ENCODE measurements at places on chromosomes 2 and 18.

- DNase-seq: no peak
These were observed 117.4 kb downstream of the FAM210A start for GRCh38 chr18:13608791-13609532.

DNA sequence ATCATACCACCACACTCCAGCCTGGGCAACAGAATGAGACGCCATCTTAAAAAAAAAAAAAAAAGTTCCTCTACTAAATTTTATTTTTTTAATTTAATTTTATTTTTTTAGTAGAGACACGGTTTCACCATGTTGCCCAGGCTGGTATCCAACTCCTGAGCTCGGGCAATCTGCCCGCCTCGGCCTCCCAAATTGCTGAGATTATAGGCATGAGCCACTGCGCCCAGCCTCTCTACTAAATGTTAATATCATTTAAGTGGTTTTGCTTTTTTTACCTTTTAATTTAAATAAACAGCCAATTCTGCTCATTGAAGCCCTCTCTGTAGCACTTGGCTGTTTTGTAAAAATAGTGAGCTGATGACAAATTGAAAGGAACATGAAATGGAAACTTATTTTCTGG lies 9.2 kb downstream of the RAB17 start:
- no peak for DNase-seq

- no peak for DNase-seq
These were observed 9.8 kb downstream of the HS6ST1 start for GRCh38 chr2:128308889-128309279.

GRCh38 chr18:52829876-52830405 lies 489.9 kb downstream of the DCC start:
- DNase-seq: no peak

DNA sequence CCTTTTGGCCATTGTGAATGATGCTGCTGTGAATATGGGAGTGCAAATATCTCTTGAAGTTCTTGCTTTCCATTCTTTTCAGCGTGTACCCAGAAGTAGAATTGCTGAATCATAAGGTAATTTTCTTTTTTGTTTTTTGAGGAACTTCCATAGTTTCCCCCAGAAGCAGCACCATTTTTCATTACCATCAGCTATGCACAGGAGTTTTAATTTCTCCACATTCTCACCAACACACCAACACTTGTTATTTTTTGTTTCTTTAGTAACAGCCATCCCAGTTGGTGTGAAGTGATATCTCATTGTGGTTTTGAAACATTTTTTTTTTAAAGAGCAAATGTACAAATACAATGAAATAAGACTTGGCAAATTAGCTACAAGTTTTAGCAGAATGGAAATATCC lies 21.3 kb downstream of the POU3F3 start:
- DNase-seq: no peak

- DNase-seq: no peak
These were observed 2.0 kb downstream of the KCTD1 start for GRCh38 chr18:26546170-26546874.

- DNase-seq: no peak
These were observed 80.2 kb downstream of the NDUFA10 start for GRCh38 chr2:239944694-239945551.

DNA sequence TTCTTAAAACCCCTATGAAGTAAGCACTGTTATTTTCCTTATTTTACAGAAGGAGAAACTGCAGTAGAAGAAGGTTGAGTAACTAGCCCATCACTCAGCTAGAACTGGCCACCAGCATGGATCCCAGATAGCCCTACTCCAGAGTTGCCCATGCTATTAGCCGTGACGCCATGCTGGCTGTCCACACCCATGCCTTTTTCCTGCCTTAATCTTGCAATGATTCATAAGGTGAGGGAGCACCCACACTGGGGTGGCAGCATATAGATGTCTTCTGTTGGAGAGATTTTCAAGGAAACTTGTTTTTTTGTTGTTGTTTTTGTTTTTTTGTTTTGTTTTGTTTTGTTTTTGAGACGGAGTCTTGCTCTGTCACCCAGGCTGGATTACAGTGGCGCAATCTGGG lies 204.1 kb upstream of the HAAO start:
- DNase-seq: no peak

DNA sequence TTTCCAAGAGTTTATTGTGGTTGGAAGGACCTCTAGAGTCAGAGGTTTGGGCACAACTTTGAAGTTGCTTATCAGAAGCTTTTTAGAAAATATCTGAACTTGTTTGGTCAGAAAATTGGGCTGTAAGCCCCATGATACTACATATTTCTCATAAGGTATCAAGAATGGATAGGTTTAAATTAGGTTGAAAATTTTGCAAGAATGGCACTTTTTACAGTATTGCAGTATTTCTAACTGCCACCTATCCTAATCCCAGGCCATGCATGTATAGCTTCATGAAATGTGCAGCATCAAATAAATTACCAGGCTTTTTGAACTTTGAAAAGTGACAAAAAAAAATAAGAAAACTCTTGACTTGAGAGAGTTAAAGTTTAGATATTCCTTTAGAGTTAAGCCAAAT lies 367.2 kb downstream of the FIGN start:
- DNase-seq: no peak

DNA sequence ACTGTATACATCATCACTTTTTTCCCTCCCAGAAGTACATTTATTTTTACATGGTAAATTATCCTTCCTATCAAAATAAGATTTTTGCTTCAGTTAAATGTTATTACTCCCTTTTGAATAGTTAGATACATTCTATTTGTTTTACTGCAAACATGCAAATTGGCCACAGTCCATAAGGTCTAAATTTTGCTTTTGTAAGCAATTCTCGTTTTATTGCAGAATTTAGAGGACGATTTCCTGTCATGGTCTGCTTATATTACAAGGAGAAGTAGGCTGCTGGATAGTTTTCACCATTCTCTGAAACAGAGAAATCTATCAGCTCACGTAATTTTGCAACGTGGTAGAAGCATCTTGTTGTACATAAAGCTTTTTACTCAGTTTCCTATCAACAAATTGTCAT lies 1632.5 kb downstream of the LRP1B start:
- DNase-seq: no peak

DNA sequence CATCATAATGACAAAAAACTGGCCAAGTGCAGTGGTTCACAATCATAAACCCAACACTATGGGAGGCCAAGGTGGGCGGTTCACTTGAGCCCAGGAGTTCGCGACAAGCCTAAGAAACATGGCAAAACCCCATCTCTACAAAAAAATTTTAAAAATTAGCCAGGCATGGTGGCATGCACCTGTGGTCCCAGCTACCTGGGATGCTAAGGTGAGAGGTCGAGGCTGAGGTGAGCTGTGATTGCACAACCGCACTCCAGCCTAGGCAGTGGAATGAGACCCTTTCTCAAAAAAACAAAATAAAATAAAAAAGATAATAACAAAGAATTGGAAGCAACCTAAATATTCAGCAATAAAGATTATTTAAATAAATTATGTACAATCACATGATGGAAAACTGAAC lies 21.8 kb downstream of the PSTPIP2 start:
- no peak for DNase-seq

GRCh38 chr2:439077-439476 lies 151.2 kb upstream of the ALKAL2 start:
- DNase-seq: no peak

GRCh38 chr2:71223767-71224333 lies 3.1 kb downstream of the PAIP2B start:
- DNase-seq: no peak

GRCh38 chr2:222811828-222812227 lies 49.0 kb upstream of the ACSL3 start:
- DNase-seq: no peak

DNA sequence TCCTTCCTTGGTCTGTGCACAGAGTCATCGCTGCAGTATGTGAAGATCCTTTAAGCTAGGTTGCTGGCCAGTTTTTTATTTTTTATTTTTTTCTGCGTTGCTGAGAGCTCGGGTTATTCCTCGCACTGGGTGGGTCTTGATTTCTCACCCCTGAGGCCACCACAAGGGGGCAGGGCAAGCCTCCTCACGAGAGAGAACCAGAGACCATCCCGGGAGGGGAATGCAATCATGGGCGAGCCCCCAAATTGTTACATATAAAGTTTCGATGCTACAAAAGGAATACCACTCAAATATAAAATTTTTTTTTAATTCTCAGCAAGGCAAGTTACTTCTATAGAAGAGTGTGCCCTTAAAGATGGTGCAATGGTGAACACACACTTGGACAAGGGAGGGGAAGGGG lies 24.9 kb downstream of the HTR2B start:
- DNase-seq: no peak

DNA sequence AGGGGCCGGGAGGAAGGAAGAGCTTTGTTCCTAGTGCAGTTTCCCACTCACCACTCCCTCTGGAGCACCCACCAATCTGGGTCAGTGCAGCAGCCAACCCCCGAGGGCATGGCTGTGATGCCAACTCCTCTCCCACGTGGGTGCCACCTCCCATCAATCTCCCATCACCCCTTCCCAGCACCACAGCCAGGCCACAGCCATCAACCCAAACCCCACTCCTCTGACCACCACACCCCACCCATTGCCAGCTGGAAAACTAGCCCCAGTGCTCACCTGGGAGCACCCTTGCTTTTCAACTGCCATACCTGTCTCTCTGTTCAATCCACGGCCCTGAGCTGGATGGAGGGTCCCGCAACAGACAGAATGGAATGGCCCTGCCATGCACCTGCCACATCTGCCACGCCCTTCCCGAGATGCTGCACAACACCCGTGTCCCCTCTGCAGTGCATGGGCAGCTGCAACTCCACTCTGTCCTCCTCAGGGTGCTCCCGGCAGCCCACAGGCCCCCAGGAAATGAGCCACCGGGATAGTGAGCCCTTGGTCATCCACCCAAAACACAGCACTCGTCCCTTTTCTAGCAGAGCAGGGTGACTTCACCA lies 112.4 kb upstream of the ID2 start:
- no peak for DNase-seq

DNA sequence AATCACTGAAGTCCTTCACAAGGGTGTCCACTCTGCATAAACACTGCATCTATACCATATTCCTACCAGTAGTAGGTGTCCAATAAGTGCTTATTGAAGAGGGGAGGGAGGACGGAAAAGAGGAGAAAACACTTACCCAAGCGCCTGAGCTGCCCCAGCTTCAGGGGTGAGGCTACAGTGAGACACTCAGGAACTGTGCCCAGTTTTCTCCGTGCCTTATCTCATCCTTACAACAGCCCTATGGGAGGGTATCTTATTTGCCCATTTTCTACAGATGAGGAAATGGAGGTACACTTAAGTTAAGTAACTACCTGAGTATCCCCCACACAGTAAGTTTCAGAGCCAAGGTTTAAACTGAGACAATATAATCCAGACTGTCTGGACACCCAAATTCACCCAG lies 41.5 kb downstream of the RNF152 start:
- no peak for DNase-seq

GRCh38 chr18:26073758-26074157 lies 16.7 kb downstream of the SS18 start:
- DNase-seq: no peak

GRCh38 chr2:241219030-241219382 lies 30.5 kb downstream of the ANO7 start:
- DNase-seq: no peak

DNA sequence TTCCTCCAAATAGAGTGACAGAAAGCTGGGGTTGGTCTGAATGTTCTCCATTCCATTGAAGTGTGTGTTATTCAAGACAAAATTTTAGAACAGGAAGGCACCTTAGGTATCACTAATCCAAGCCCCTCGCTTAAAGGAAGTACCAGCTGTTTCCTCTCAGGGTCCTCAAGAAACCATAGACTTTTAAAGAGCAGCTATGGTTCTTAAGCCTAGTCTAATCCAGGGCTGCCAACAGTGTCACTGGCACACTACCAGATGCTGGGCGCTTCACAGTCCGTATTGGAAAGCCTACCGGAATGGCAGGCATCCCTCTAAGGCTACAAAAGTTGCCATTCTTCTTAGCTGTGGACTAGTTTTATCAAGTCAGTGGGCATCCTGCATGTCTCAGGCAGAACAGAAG lies 1.9 kb downstream of the NEMP2 start:
- DNase-seq: no peak

DNA sequence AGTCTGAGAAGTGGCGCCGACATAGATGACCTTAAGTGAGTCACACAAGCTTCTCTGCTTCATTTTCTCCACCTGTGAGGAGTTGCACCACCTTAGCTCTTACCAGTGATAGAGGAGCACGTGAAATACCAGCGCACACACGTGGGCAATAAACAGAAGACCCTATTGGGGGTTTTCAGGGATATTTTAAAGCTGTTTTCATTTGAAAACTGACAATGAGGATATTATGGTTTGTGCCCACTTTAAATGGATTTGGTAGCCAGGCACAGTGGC lies 47.3 kb upstream of the FZD7 start:
- DNase-seq: no peak
